Activated CD4-positive, alpha-beta T cell treated with anti-CD3 and anti-CD28 coated beads, Interleukin-2, amount 10 ng/mL, durations not matched to agents 7 days and 5 days (primary cell): ENCODE measurements at places on chromosomes 11 and 22. TPM values are rescaled to one million over a fixed set of nuclear protein-coding genes. Genes with fewer than 3 reads are reported as not detected.
A peak's percentile ranks its signal among the peaks of the same experiment; 100 is the strongest.

DNA sequence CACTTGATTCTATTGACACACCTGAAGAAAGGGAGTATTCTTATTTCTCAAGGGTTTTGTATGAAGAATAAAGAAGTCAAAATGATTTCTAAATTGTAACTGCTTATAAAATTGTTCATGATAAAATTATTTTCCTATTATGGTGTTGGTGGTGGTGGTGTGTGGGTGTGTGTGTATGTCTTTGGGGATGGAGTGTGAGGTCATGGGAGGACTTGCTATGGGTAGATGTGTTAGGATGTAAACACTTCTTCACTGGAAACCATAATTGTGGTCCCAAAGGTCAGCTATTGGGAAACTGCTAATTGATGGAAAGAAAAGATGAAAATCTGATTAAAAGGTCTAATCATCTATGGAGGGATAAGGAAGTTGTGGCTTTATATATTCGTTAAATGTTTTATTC lies 5.1 kb downstream of the TRIM22 start:
- H3K4me1 ChIP-seq = peaks cover 58% of the 10 kb centered on the region
- DNase-seq = no peak
- H3K4me3 ChIP-seq = peak overlapping the region; percentile 37
- peaks cover 80% of the 10 kb centered on the region for H3K36me3 ChIP-seq
- H3K27ac ChIP-seq = no peak overlapping the region

Gene PGGHG
- 377 TPM for total RNA-seq

Gene FAT3
- total RNA-seq = not detected

Gene BTBD18
- total RNA-seq = not detected

Gene TMEM126A
- 29.3 TPM for total RNA-seq

DNA sequence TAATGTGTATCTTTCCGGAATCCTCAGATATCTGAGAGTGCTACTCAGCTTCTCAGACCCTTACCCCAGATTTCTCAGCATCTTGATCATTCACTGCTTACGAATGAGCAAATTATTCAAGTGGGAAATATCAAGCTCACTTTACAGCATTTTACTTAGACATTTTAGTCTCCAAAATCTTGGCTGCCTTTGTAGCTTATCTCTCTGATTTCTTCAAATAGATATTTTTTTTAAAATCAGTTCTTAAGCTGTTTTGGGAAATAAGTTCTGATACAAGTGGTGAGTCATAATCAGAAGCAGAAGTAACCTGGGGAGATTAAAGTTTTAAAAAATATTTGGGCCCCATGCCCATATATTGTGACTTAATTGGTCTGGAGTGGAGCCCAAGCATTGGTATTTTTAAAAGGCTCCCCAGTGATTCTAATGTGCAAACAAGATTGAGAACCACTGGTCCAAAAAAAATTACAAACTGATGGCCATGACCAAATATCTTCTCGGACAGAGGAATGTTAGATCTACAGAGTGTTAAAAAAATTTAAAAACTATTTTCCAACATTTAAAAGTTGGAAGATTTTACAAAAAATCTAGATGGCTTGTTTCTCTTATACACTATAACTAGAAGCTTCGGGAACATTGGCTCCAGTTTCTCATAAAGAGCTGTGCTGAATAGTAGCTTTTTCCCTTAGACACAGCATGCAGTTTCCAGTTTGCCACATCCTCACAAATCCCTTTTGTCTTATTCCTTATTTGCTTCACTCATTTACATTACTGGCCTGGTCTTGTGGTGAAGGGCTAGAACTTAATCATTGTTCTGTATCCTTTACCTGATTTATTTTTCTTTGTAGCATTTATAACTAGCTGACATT lies 87.8 kb upstream of the BMAL1 start:
- peaks cover 30% of the 10 kb centered on the region for H3K27me3 ChIP-seq
- H3K27ac ChIP-seq = no peak overlapping the region
- H3K4me3 ChIP-seq = no peak overlapping the region
- H3K4me1 ChIP-seq = no peaks in the 10 kb centered on the region
- no peaks in the 10 kb centered on the region for H3K36me3 ChIP-seq
- DNase-seq = no peak

GRCh38 chr11:12784445-12784844 lies 110.2 kb downstream of the TEAD1 start:
- no peaks in the 10 kb centered on the region for H3K36me3 ChIP-seq
- no peak overlapping the region for H3K27ac ChIP-seq
- no peak for DNase-seq
- no peak overlapping the region for H3K4me3 ChIP-seq

DNA sequence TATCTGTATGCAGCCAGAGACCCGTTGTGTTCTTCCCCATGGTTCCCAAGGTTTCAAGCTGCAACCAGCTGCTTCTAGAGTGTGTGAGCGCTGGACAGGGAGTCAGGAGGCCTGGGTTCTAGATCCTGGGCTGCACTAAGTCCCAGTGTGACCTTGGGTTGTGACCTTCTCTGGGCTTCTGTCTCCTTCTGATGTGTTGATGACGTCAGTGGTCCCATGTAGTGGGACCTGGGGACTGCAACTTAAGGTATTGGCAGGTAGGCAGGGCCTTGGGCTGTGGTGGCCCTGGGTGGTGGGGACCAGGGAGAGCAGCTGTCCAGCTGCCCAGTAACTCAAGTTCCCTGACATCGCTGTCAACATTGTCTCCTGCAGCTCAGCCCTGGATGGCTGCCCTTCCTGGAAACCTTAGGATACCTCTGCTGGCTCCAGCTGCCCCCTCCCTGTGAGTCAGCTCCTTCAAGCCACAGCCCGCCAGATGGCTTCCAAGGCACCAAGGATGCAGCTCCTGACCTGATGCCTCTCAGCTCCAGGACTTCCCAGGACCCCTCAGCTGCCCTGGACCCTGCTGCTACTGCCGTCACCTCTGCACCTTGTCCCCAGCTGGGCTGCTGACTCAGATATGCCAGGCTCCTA lies 1.3 kb upstream of the PVALB start:
- peaks cover 4% of the 10 kb centered on the region for H3K4me1 ChIP-seq
- H3K27ac ChIP-seq = no peak overlapping the region
- peaks cover 72% of the 10 kb centered on the region for H3K27me3 ChIP-seq
- DNase-seq = no peak

Gene KDM4D
- 1.0 TPM for total RNA-seq
